ENCODE measurements at places on chromosomes 2 and 18.

GRCh38 chr2:44894058-44894457 lies 47.4 kb upstream of the SIX3 start:
- no peak for DNase-seq

DNA sequence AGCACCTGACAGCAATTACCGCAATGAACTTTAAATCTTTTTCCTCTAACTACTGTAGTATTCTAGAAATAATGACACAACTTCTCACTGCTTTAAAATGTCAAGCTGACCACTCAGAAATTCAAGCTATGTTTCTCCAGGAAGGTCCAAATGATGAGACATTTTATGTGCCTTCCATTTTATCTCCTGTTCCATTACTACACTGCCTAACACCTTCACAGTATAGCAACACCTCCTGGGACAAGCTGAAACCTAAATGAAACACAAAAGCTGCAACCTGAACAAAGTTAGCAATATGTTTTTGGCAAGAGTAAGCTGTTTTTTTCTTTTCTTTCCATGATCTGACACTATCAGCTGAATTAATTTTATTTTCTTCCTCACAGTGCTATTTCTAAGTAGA lies 81.9 kb downstream of the IKZF2 start:
- DNase-seq, result no peak

DNA sequence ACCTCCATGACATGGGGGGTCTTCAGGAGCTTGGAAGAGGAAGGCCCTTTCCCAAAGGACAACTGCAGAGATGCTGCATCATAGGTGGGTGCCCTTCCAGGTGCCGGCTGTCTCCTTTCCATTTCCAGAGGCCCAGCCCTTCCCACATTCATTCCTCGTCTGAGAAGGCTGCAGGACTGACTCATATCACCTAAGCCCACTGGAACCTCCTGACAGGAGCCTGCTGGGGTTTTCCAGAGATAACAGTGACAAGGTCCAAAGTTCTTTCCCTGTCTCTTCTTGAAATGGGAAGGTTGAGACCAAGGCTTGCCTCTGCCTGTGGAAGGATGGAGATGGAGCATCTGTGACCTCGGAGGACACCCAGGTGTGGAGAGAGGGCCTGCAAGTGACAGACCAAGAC lies 3.6 kb upstream of the PRSS56 start:
- no peak for DNase-seq

- no peak for DNase-seq
These were observed 175.3 kb upstream of the EPHA4 start for GRCh38 chr2:221747289-221747972.

GRCh38 chr2:19963386-19963785 lies 26.5 kb downstream of the WDR35 start:
- DNase-seq, result no peak

- no peak for DNase-seq
These were observed 9.6 kb downstream of the SLC14A1 start for GRCh38 chr18:45733535-45733934.

DNA sequence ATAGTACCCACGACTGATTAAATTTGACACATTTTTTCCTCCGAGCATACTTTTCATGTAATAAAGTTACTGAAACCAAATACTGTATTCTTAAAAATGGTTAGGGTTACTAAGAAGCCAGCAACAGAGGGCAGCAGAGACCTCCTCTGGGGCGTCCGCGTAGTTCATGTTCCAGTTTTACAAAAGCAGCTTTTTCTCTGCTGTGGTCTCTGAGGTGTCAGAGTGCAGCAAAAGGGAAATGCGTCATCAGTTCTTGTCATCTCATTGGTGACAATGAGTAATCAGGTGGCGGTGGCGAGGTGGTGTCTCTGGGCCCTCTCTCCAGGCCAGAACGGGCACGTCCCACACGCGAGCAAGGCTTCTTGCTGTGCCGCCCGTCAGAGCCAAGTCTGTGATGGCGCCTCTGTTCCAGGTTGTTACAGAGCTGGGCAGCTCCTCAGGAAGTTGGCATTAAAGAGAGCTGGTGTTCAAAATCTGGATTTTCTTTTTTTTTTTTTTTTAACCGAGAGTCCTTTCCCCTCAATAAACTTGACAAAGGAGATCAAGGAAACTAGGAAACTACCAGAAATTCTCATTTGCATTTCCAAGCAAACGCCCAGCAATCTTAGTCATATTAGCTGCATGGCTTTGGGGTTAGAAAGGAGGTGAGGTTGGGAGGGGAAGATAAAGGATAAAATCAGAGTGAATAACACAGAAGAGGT lies 98.6 kb upstream of the BZW1 start:
- DNase-seq, result peak; percentile 82
